Stimulated activated CD4-positive, alpha-beta T cell treated with anti-CD3 and anti-CD28 coated beads, Interleukin-12 subunit alpha, Interleukin-12 subunit beta, amount 100 ng/mL, for 48 hours (primary cell): ENCODE measurements at places on chromosomes 4 and X.

GRCh38 chr4:37538931-37539330, 147.2 kb downstream of the RELL1 start:
- no peak for DNase-seq

- no peak for DNase-seq
These were observed 130.8 kb downstream of the HMX1 start for GRCh38 chr4:8740666-8741395.

DNA sequence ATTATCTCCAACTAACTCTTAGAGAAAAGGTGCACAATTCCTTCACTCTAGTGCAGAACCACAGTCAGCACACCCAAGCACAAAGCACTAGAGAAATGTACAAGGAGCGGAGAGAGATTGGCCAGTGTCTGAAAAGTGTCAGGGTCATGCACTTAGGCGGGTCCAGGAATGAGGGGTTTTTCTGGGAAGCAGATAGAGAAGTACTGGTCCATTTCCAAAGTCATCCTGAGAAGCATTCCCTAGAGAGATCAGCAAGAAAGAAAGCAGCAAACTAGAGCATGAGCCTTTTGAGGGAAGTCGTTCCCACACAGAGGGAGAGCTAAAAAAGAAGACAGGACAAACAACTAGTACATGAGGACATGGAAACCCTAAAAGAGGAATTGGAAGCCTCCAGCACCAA, 168.1 kb upstream of the MAP3K15 start:
- DNase-seq, result no peak

DNA sequence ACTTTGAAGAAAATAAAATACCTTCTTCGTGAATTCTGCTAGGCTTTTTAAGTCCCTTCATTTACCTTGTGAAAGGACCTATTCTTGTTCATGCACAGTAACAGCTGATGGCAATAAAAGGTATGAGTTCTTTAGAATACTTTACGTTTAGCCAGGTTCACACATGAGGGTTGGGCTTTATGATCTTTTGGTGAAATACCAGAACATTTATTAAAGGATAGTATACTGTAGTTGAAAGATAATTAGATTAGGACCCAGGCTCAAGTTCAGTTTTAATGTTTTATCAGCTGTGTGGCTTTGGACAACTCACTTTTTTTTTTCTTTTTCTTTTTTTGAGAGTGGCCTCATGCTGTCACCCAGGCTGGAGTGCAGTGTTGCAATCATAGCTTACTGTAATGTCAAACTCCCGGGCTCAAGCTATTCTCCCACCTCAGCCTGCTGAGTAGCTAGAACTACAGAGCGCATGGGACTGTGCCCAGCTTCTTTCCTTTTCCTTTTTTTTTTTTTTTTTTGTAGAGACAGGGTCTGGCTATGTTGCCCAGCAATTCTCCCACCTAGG, 28.2 kb upstream of the NEIL3 start:
- no peak for DNase-seq

GRCh38 chr4:149183638-149184037, 632.0 kb downstream of the IQCM start:
- no peak for DNase-seq

- no peak for DNase-seq
These were observed 3.7 kb downstream of the FGD1 start for GRCh38 chrX:54492340-54492739.

DNA sequence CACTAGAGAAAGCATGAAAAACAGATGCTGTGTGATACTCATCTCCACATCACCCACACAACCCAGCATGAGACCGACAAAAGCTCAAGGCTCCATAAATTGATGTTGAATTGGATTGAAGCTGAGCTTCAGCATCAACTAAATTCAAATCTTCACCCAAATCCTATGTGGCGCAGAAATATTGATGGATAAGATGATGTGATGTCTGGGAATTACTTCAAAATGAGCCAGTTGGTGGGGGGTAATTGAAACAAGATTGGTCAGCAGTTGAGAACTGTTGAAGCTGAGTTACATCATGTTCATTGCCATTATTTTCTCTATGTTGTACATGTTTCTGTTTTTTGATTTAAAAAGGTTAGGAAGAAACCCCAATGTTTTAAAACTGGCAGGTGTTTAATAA, 166.5 kb upstream of the STS start:
- DNase-seq, result no peak

DNA sequence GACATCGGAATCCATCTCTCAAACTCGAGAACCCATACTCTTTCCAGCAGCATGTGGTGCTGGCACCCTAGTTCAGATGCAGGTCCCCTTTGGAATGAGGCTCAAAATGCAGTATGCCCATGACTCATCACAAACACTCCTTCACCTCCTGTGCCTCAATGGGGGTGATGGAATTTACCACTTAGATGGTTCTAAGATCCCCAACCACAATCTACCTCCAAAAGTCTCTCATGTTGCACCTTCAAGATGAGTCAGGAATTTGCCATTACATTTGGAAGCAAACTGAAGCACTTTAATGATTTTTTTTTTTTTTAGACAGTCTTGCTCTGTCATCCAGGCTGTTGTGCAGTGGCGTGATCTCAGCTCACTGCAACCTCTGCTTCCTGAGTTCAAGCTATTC, 8.5 kb upstream of the MID1 start:
- no peak for DNase-seq

DNA sequence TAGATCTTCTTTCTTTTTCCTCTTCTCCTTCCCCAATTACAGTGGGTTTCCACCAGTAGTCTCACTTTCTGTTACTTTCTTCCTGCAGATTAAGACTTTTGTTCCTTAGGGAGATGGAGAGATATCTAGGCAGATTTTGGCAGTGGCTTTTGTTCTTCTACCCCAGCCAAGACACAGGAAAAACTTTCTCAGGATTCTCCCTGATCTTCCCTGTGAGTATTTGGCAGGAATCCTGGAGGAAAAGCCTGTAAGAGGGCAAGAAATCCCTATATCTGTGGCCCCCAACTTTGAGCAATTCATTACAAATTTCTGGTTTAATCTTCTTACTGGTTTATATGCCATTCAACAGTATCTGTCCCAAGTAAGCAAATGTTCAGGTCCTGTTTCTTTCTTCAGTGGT, 21.9 kb downstream of the SLC9A7 start:
- no peak for DNase-seq

DNA sequence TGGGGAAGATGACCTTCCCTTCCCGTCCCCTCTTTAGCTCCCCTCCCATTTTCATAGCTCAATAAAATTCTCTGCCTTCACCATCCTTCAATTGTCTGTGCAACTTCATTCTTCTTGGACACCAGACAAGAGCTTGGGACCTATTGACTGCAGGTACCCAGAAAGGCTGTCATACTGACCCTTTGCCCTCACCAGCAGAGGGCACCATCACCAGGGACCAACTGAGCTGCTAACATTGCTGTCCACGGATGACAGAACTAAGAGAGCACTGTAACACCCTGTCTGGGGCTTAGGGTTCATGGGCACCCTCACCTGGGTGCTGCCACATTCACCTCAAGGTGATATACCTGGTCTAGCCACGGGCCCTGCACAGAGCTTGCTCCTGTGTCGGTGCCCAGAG, 141.3 kb upstream of the VCX3B start:
- DNase-seq, result no peak

- peak; percentile 40 for DNase-seq
These were observed 200.4 kb downstream of the PTTG2 start for GRCh38 chr4:38160487-38161207.

DNA sequence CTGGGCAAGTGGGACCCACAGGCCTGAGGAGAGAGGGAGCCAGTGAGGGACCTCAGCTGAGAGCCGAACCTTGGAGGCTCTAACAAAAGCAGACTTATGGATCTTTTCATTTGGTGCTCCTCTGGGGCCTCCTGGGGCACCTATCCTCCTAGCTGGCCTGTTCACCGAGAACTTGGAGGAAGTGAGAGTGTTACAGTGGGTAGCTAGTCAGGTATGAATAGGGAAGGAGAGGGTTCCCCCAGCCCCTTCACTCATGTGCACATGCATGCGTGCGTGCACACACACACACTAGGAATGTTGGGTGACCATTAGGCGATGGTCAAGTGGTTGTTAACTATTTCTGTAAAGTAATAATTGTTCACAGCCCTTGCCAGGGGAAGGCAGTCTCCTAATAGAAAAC, 18.6 kb upstream of the TMEM185A start:
- no peak for DNase-seq

DNA sequence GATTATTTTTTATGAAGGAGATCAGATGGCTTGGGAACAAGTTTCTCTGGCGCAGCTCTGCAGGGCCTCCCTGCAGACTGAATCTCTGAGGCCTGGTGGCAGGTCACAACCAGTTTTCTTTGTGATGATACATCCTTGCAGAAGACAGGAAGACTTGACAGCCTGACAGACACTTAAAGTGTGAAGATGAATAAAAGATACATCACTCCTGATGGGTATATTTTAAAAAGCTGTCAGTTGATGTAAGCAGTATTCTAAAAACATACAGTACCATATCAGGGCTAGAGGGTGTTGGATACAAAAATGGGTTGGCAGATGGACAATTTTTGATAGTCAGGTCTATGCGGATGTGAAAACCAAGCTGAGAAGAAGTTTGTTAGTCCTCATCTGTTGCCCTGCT, 239.5 kb downstream of the LHFPL1 start:
- no peak for DNase-seq

DNA sequence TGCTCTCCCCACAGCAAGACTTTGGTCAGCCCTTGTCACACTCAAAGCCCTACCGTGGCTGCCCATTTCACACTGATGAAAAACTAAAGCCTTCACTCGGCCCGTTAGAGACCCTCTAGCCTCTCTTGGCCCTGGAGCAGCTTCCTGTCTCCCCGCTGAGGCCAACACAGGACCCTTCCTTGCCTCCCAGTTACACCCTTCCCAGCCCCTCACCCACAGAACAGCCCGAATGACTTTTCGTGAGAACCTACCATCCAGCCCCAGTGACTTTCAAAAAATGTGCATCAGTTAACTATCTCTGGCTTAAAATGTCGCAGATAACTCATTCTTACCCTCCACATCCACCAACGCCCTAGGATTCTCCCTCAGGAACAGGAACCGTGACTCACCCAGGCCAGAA, 756 bp upstream of the TAF9B start:
- DNase-seq, result no peak

GRCh38 chr4:124686279-124686678, 26.3 kb downstream of the ANKRD50 start:
- DNase-seq, result no peak

GRCh38 chrX:53398216-53398615, 24.2 kb downstream of the SMC1A start:
- no peak for DNase-seq

- no peak for DNase-seq
These were observed 183.5 kb upstream of the C1QTNF7 start for GRCh38 chr4:15244354-15244753.

- DNase-seq, result no peak
These were observed 25.9 kb upstream of the NDNF start for GRCh38 chr4:121098266-121098665.

DNA sequence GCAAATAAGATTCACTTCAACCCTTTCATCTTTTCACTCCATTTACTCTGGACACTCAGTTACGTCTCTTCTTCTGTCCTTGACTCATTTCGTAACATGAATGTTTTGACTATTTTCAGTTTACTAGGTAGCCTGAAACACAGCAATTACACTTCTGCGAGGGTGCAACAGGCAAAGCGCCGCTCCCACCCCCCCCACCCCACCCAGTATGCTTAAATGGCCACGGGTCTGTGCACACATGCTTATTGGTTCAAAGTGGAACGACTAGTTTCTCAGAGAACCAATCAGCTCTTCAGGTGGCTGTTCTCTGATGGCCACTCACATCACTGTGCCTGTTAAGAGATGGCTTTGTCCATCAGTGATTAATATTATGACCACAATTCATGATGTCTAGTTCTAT, 3.5 kb downstream of the BEND4 start:
- no peak for DNase-seq

DNA sequence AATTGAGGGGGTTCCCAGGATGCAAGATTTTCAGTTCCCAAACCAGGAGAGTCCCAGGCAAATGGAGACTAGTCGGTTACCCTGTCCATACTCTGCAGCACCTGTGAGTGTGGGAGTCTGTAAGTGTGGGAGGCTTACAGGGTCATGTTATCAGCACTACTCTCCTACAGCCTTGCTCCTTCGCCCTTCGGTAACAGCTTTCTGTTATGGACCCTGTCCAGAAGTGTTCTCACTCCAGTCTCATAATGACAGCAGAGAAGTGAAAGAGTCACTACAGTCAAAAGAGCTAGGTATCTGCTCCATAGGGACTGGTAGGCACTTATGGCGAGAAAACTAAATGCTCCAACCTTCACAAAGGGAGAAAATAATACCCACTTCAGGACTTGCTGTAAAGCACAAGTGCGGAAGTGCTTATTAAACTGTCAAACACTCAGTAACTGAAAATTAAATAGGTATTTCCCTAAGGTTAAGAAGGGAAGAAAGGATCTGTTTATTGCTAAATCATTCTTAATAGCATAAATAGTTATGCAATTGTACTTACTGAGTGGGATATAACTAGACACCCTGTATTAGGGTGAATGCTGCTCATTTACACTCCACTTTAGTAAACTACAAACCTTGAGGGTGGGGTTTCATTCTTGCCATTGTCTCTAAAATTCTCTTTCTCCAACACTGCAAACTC, 2.7 kb upstream of the ADH7 start:
- no peak for DNase-seq

GRCh38 chrX:70998411-70999027, 67.6 kb upstream of the SLC7A3 start:
- DNase-seq, result no peak

DNA sequence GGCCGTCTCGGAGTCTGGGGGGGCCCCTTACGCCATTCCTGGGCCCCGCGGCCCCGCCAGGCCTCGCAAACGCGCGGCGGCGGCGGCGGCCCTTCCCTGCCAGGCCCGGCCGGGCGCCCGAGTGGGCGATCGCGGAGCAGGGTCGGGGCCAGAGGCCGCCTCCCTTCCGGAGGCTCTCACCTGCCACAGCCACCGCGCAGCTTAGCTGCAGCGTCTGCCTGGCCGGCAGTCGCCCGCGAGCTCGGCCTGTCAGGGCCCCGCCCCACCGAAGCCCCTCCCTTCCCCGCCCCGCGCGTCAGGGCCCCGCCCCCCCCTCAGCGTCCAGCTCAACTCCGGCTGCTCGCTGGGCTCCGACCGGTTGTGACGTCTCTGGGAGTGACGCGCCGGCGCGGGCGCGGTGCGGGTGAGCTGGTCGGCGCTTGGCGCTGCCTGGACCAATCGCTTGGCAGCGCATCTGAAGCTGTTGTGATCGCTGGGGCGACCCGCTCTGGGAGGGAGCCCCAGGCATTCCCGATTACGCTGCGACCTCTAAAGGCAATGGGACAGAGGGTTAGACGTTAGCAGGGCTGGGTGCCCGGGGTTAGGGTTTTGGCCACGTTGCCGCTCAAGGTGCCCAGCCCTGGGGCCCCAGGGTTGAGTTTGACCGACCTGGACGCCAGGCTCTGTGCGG, at the start of gene SLC10A3:
SLC10A3 (minus strand) TSS at position 216 of the 670 bp plus-strand sequence. CDS start 1,689 bp downstream, outside the sequence.
- DNase-seq, result peak; percentile 85
